Activated naive CD4-positive, alpha-beta T cell treated with anti-CD3 and anti-CD28 coated beads for 36 hours (primary cell): ENCODE measurements at places on chromosomes 13 and 19. TPM values are rescaled to one million over a fixed set of nuclear protein-coding genes. Genes with fewer than 3 reads are reported as not detected.

FFAR2 gene
- not detected for total RNA-seq

TMEM59L gene
- 0.40 TPM for total RNA-seq

CLEC17A gene
- total RNA-seq, result 0.15 TPM

SGTA gene
- 44.3 TPM for total RNA-seq

CYP4F8 gene
- total RNA-seq, result not detected

ZNF865 gene
- 10.8 TPM for total RNA-seq

S1PR2 gene
- total RNA-seq, result 3.4 TPM

YIPF2 gene
- total RNA-seq, result 22.7 TPM

GRCh38 chr19:42282819-42283187, 13.8 kb downstream of the CIC start:
- no peak for DNase-seq

DNA sequence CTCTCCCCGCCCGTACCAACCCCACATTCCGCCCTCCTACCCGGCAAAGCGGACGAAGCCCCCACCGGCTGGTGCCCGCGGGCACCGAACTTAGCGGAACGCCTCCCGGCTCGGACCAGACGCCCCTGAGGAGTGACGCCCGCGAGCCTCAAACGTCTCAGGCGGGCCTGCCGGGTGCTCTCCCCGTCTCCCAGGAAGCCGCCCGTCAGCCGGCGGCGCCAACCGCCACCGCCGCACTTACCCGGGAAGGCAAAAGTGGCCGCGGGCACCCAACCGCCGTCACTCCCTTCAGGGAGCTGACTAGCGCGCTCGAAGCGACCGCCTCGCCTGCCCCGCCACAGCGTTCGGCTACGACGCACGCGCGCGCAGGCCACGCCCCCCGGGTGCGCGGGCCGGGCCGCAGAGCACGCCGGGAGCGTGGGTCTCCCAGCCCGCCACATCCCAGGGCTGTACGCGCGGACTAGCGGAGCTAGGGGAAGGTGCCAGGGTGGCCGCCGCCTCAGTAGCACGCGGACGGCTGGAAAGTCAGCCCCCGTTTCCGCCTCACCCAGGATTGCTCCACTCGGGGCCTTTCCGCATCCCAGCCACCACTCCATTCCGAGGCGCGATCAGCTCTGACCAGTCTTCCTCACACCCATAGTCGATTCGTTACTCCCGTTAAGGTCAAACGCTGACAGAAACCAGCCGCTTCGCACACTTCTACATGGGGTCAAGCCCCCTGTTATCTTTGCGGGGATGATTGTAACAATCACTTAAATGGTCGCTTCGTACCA, at the start of gene TEX30:
TEX30 (minus strand) TSS at position 346 of the 773 bp plus-strand sequence. CDS start 3,760 bp downstream, outside the sequence.
- peak; percentile 83 for DNase-seq

DNA sequence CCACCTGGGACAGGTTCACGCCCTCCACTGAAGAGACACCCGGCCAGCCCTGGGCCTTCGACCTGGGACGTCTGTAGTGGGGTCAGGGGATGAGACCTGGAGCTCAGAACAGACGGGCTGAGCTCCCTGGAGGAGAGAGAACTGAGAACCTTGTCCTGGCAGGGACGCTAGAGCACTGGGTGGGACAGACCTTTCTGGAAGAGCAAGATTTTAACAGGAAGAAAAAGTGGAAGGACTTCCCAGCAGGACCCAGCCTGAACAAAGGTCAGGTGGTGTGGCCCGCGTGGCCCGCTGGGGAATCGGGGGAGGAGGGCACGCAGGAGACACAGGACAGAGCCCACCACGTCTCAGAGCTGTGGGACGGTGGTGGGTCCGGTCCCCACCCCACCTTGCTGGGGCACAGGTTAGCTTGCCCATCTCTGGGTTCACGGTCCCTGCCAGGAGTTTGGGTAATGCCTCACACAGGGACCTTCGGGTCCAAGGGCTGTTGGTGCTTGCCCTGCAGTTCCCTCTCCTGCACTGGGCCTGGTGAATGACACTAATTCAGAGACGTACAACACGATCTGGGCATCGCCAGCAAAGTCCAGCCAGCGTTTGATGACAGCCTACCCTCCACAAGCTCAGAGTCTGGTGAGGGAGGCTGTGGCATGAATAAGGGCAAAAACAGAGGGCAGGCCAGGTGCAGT, 1.2 kb upstream of the EFNA2 start:
- no peak for DNase-seq

GRCh38 chr13:104895521-104895920, 1639.9 kb downstream of the EFNB2 start:
- no peak for DNase-seq

DNA sequence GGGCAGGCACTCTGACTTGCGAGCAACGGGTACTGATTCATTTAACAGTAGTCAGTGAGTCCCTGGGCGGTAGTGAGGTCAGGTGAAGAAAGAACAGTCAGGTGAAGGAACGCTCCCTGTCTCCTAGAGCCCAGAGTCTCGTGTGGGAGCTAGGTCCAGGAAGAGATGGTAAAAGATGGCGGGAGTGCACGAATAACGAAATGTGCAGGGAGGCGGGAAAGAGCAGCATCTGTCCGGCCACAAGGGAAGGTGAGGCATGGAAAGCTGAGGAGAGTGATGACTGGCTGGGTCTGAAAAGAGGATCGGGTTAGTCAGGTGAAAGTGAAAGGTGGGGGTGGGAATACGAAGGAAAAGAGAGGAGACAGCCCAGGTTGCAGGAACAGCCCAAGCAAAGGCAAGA, 63.9 kb upstream of the SLC15A1 start:
- no peak for DNase-seq

- no peak for DNase-seq
These were observed 41.5 kb downstream of the COMP start for GRCh38 chr19:18749362-18750231.

DNA sequence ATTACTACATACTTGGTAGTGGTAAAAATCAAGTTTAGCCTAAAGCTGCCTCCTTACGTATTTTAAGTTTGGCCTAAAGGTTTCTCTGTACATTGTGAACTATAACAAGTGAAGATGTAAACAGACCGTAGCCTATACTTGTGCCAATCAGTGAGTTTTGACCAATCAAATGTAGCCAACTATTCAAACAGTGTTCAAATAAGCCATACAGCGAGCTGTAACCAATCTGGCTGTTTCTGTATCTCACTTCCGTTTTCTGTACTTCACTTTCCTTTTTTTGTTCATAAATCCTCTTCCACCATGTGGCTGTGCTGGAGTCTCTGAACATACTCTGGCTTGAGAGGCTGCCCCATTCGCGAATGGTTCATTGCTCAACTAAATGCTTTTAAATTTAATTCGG, 2504.6 kb downstream of the PCDH9 start:
- DNase-seq, result no peak

DNA sequence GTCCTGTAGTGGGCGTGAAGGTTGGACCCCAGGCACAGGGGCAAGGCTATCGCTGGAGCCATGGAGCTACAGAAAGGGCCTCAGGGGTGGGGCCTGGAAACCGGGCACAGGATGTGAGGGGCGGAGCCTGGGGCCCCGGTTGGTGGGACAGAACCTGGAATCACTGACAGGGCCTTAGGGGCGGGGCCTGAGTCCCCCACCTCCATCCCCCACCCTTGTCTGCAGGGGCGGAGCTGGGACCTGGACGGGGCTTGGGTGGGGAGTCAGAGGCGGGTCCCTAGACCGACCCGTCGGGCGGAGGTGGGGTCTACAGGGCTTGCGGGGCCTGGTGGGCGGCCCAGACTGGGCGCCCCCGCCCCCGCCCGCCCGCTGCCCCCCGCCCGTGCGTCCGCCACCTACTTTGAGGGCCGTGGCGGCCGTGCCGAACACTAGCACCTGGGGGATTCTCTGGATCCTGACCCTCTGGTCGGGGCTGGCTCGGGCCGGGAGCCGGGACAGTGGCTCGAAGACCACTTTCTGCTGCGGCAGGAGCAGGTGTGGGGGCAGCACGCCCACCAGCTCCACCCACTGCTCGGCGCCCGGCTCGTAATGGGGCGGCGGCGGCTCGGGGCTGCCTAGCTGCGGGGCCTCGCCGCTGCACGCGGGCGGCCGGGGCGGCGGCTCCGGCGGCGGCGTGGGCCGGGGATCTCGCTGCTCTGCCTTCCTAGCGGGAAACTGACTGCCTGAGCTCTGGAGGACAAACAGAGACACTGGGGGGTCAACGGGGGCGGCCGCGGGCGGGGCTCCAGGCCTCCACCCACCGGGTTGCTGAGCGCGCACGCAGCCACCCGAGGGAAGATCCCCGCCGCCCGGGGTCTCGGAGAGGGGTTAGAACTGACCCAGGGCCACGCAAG, 26.3 kb downstream of the DCAF15 start:
- DNase-seq, result no peak

- no peak for DNase-seq
These were observed 4.9 kb upstream of the MBD3L3 start for GRCh38 chr19:7063339-7063738.

DNA sequence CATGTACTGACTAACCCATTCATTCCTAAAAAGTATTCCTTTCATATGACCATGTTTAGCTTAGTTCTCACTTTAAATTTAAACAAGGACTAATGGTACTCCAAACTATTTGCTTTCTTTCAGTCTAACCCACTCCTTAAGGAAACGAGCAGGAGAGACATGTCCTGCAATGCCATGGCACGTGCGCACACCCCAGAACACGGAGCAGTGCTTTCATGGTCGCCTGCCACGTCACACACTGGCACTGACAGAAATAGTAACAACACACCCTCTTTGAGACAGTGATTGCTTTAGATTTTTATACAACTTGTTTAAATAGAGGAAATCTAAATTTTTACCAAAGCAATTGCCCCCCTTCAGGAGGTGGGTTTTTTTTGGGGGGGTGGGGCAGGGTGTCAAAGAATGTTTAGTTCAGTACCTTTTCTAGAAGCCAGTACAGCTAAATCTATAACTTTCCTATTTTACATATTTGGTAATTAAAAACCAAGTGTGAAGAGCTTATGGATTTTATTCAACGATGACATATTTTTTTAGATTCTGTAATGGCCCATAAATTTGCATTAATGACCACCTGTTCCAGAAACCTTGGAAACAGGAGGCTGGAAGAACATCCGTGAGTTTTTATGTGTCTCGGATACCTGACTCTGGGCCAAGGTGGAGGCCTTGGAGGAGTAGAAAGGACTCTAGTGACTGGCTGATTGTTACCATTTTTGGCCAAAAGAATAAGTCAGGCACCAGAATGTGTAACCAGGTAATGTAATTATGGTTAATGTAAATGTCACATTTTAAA, 247.1 kb downstream of the DCT start:
- no peak for DNase-seq

- DNase-seq, result peak; percentile 20
These were observed 5.9 kb downstream of the ANO8 start for GRCh38 chr19:17328517-17329365.

- no peak for DNase-seq
These were observed 452.5 kb upstream of the ARGLU1 start for GRCh38 chr13:107020393-107020792.

DNA sequence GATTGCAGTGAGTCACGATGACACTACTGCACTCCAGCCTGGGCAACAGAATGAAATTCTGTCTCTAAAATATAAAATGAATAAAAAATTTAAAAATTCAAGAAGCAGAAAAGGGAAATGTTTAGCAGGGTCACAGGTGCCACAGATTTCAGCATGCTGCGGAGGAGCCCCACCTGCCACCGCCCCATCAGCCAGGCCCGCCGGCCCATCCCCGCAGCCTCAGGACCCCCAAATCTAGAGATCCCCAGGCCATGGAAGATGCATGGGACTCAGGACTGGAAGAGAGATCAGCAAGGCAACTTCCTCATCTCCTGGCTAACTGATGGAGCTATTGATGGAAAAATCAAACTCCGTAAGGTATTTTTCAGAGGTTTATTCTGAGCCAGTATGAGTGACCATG, 208.2 kb downstream of the UQCRFS1 start:
- DNase-seq, result no peak

DNA sequence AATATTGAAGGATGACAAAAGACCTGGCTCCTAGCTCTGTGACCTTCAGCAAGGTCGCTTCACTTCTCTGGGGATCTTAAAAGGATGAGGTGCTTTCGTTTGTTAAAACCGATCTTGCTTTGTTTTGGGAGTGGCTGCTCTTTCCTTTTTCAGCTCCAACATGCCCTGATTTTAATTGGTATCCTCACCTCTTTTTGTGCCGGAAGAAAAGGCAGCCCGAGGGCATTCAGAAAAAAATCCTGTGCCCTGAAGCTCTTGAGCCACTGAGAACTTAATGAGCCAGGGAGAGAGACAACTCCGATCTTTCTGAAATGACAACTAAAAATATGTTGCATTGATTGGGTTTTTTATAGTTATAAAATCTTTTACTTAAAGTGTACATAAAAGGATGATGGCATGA, 19.4 kb downstream of the CLDN10 start:
- DNase-seq, result no peak

- no peak for DNase-seq
These were observed 88.2 kb downstream of the FREM2 start for GRCh38 chr13:38775085-38775484.

GRCh38 chr13:32895296-32895695, 120.9 kb upstream of the KL start:
- DNase-seq, result no peak

GRCh38 chr19:40907968-40908735, 26.1 kb upstream of the CYP2A7 start:
- DNase-seq, result peak; percentile 75

DNA sequence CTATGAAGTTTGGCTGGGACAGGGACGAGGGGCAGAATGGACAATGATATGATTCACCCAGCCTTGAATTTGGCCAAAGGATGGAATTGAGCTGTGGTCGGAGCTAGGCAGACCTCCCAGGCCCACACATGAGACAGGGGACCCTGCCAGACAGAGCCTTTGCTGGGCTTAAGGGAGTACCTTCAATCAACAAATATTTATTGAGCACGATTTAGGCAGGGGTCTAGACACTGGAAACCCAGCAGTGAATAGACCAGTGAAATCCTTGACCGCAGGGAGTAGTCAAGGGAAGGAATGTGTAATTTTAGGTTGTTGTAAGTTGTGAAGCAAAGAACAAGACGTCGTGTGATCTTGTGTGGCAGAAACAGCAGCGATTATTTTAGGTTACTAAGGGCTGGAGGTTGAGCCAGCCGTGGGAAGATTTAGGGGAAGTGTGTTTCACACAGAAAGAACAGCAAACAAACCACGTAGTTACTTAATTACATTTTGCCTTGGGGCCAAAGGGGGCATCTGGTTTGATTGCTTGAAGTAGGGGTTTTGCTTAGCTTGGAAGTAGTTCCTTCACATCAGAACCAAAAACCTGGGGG, 16.9 kb upstream of the AP1M2 start:
- DNase-seq, result peak; percentile 60

- DNase-seq, result no peak
These were observed 65.8 kb downstream of the ZIC5 start for GRCh38 chr13:99905814-99906213.

DNA sequence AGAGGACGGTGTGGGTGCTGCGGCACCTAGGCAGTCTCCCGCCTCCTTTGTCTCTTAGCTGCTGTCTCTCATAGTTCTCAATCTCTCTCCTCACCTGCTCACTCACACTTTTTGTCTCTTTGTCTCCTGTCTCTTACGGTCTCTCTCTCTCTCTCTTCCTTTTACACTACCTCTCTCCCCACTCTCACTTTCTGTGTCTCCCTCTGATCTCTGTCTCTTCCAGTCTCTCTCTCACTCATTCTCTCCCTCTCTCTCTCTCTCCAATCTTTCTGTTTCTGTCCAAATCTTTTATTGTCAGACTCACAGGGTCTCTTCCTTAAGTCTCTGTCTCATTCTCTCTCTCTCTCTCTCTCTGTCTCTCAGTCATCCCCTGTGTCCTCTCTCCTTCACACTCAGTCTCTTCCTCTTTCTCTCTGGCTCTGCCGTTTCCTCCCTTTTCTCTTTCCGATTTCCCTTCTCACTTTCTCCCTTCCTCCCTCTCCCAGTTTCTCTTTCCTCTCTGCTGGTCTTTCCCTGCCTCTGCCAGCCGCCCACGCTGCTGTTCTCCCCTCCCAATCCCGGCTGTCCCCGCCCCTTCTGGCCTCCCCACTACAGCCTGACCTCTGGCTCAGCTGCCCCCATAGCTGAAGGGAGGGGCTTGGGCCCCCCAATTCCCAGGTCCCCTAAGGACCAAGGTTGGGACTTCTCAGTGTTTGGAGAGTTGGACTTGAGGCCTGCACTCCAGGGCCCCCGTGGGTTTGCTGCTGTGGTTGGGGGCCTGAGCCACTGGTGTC, at the start of gene PLEKHA4:
PLEKHA4 (minus strand) TSS at position 504 of the 773 bp plus-strand sequence. CDS start 997 bp downstream, outside the sequence.
- no peak for DNase-seq
